CD4-positive, alpha-beta memory T cell (primary cell): ENCODE measurements at places on chromosomes 5 and 9.

DNA sequence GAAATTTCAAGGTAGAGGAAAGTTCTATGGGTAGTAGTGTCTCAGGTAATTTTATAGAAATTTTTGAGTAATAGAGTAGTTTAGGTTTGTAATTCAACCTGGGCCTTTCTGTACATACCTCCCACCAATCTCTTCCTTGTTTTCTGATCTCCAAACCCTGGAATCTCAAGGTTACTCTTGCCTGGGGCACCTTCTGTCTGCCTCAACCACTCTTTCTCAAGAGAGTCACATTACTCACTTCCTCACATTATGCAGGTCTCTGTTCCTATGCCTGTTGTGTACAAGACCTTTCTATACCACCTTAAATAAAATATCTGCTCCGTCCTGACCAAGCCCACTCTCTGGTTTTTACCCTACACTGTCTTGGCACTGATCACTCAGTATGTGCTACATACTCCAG, 412.6 kb upstream of the CTNND2 start:
- no peak for DNase-seq

DNA sequence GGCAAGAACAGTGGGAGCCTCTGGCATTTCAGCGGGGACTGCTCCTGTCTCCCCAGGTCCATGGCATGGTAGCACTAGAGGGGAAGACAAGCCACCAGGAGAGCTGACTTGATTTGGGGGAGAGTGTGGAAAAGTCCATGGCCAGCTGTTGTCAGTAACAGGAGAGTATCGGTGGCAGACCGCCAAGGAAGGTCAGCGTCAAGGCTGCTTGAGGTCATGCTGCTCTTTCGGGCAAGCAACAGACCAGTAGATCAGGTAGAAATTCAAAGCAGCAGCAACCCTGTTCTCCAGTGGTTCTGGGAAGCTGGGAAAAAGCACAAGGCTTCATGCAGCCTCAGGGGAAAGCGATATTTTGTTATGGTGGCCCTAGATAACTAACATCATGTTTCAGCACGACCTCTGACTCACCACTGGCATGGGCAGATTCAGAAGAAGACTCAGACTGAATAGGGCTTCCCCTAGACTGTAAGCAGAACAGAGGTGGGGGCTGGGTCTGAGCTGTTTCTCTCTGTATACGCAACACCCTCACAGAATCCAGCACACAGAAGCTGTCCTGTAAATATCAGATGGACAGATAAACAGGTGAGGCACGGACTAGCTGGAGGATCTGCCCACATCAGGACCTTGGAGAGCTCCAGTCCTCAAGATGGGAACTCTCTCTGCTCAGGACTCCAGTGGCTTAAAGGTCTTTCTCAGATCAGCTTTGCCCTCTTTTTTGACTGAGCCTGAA, 35.2 kb upstream of the PLEKHG4B start:
- DNase-seq: no peak

GRCh38 chr9:129768486-129768885, 15.6 kb upstream of the PTGES start:
- no peak for DNase-seq

GRCh38 chr9:109409773-109410397, 88.2 kb downstream of the PTPN3 start:
- DNase-seq: no peak

DNA sequence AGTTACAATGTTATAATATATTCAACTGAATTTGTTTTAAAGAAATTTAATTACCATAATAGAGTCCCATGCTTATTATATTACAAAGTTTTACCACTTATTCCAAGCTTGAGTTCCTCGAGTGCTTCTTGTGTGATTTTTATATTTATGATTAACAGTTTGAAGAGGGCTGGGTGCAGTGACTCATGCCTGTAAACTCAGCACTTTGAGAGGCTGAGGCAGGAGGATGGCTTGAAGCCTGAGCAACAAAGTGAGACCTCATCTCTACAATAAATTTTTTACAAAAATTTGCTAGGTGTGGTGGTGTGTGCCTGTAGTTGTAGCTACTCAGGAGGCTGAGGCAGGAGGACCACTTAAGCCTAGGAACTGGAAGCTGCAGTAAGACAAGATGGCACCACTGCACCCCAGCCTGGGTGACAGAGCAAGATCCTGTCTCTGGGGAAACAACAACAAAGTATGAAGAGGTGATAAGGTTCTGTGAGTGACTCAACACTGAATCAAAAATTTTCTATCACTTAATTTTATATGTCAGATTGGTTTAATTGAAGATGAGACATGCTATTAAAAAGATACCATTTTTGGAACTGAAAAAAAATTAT, 9.2 kb downstream of the POC5 start:
- no peak for DNase-seq

- DNase-seq: no peak
Measured at GRCh38 chr5:146732962-146733361, 145.6 kb downstream of the PPP2R2B start.

DNA sequence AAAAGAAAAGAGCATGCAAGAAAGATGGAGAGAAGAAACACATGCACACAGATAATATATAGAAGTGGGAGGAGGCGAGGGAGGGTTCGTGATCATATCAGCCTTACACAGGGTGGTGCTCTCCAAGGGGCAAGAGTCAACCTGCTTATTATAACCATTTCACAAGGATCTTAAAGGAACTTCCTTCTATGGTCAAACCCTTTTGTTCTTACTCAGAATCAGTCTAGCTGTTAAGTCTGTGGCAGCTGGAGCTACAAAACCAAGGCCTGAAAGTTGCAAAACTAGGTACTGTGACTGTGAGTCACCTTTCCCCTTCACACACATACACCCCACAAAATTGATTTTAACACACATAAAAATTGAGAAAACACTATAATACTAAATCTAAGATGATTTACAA, 18.5 kb upstream of the ERMP1 start:
- no peak for DNase-seq

DNA sequence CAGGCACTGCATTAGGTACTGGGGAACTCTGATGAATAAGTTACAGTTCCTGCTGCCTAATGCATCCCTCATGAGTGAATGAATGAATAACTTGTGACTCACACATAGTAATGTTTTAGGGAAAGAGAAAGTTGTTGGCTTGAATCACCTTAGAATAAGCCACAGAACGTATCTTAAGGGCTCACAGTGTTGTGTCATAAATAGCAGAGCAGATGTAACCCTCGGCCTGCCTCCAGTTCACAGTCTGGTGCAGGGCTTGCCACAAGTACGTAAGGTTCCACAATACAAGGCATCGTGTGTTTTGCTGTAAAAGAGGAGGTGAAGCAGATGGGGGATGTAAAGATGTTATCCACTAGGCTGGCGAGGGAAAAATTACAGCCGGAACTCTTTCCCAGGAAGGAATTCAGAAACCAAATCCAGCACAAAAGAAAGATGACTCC, 218.7 kb downstream of the TRPM3 start:
- DNase-seq: no peak

DNA sequence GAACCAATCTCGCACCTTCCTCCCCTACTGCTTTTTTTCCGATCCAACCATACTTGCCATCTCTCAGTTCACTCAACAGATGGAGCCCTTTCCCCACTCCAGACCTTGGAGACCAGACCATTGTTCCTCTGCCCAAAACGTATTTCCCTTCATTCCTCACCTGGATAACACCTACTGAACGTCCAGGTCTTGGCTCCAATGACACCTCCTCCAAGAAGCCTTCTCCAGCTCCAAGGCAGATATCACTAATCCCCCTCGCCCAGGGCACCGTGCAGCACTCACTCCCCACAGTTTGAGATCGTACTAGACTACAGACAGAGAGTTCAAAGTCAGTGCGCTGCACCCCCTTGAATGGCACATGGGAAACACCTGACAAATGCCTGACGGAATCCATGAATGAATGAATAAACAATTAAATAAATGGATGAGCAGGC, 47.1 kb upstream of the AKNA start:
- peak; percentile 7 for DNase-seq

GRCh38 chr5:4137781-4138180, 542.1 kb downstream of the IRX1 start:
- DNase-seq: no peak

- DNase-seq: peak; percentile 1
Measured at GRCh38 chr9:7879551-7880245, 80.1 kb upstream of the DMAC1 start.

DNA sequence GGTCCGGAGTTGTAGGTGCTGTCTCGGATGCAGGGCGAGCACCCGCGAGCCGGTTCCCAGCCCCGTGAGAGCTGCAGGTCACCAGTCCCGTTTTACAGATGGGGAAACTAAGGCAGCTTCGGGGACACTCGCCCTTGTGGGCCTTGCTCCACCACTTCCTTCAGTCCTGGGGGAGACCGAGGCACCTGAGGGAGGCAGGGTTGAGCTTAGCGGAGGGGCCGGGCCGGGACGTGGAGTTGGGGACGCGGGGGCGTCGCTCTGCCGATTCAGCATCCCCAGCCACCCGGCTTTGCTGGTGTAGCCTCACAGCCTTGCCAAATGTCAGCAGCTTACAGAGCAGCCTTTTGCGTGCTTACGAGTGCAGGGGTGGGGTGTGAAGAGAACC, 530 bp downstream of the BBLN start:
- peak; percentile 17 for DNase-seq

GRCh38 chr9:76707510-76707909, 56.7 kb upstream of the PCA3 start:
- DNase-seq: no peak

- DNase-seq: no peak
Measured at GRCh38 chr5:19874811-19875210, 113.2 kb downstream of the CDH18 start.

DNA sequence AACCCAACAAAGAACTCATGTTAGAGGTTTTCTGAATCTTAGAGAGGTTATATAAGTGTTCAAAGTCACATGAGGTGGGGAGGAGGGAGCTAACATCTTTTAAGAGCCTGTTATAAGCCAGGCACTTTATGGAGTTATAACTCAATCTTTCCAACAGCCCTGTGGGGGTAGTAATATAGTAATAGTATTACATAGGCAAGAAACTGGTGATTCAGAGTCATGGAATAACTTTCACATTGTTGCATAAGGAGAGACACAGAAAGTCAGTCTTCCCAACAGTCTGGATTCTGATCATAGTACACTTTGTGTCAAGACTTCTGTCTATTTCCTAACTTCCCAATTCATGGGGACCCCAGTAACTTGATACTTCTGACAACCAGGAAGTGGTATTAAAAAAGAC, 89.2 kb downstream of the ACER2 start:
- DNase-seq: no peak

DNA sequence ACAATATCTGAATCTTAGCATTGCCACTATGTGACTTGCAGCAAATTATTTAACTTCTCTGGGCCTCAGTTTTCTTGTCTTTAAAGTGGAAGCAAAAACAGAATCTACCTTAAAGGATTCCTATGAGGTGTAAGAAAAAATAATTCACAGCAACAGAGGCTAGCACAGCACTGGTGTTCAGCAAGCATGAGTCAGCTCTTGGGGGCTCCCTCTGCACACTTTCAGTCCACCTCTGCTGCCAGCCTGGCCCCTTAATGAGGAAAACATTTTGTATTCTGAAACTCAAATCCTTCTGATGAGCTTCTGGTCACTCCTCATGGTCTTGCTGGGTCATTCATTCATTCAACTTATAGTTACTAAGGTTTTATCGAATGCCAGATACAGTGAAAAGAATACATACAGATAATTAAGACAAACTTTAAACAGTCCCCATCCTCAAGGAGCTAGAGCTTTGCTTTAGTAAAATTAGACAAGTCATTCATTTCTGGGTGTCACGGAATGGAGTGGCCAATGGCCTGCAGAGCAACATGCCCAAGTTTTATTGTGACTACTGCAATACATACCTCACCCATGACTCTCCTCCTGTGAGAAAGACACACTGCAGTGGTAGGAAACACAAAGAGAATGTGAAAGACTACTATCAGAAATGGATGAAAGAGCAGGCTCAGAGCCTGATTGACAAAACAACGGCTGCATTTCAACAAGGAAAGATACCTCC, 26.8 kb upstream of the IQGAP2 start:
- no peak for DNase-seq

- peak; percentile 11 for DNase-seq
Measured at GRCh38 chr9:81690251-81690851, 1.0 kb upstream of the TLE1 start.

GRCh38 chr9:98363644-98364043, 108.2 kb upstream of the TBC1D2 start:
- no peak for DNase-seq

GRCh38 chr5:142821034-142821732, 51.0 kb downstream of the ARHGAP26 start:
- DNase-seq: no peak

- DNase-seq: no peak
Measured at GRCh38 chr5:123785162-123786071, 273.4 kb downstream of the CSNK1G3 start.

DNA sequence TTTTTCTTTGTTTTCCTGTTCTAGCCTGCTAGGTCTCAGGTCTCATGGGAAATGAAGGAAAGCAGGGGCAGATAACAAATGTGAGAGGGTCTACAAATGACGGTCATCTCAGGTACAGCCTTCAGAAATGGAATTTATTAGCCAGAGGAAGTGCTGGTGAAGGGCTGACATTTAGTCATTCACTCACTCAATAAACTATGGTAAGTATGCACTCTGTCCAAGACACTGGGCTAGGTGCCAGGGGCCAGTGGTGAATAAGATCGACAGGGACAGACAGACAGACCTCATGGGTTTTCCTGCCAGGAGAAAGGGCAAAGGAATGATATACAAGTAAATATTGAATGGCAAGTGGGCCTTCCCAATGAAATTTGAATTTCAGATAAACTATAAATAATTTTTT, 6.3 kb downstream of the PDE6A start:
- no peak for DNase-seq

DNA sequence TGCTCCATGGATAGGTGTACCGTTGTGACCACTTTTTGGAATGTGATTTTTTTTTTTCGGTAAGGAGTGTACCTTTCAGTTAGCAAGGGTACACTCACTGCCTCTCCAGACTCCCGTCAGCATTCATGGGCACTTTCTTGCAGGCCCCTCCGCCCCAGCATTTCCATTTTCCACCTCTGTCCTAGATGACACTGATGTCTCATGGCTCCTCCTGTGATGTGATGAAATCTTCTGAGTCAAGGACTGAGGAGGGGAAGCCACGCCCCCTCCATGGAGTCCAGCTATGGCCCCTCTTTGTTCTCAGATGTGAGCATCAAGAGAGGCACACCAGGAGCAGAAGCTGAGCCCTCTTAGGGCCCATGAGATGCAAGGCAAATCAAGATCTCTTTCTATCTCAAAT, 61.8 kb downstream of the CTSL start:
- DNase-seq: no peak

DNA sequence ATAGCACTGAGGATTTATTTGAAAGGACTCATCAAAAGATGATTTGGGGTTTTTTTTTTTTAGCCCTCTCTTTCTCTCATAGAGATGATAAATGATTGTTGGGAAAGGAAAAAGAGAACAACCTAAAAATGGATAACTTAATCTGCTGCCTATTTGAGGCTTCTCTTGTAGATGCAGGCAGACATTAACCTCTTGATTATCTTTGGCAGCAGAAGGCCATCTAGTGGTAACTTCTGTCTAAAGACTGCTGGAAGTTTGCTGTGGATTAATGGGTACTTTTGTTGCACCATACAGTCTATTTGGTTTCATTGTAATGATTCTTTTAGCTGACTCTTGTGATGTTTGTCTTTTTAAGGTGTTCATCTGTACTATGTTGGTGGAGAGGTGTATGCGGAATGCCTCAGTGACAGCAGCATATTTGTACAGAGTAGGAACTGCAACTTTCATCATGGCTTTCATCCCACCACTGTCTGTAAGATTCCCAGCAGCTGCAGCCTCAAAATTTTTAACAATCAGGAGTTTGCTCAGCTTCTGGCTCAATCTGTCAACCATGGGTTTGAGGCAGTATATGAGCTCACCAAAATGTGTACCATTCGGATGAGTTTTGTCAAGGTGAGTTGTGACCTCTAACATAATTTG, 18.8 kb downstream of the SMIM32 start:
- DNase-seq: no peak
